Activated T-cell treated with anti-CD3 and anti-CD28 coated beads for 48 hours (primary cell): ENCODE measurements at places on chromosomes 5 and 9.

GRCh38 chr9:1048231-1048619 is 1.9 kb upstream of the DMRT2 start:
- no peak for DNase-seq

- no peak for DNase-seq
Observed at GRCh38 chr5:57113481-57113880, 60.4 kb upstream of the GPBP1 start.

DNA sequence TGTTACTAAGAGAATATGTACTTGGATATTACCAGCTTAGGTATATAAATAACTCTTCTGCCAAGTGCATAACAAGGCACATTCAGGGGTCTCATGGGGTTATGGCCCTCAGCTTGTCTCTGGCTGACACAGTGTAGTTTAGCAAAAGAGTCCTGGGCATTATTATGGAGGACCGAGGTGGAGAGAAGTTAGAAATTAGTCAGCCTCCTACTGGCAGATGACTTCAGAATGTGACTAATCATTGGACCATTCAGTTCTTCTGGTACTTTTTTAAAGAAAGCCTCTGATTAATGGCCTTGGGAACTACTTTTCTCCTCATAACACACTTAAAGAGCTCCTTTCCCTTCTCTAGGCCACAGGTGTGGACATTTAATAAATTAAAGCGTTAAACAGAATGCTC is 178.9 kb downstream of the SH3GL2 start:
- DNase-seq = no peak

- no peak for DNase-seq
Observed at GRCh38 chr9:23554686-23555085, 271.4 kb downstream of the ELAVL2 start.

- DNase-seq = no peak
Observed at GRCh38 chr5:109951758-109952157, 262.0 kb downstream of the MAN2A1 start.

DNA sequence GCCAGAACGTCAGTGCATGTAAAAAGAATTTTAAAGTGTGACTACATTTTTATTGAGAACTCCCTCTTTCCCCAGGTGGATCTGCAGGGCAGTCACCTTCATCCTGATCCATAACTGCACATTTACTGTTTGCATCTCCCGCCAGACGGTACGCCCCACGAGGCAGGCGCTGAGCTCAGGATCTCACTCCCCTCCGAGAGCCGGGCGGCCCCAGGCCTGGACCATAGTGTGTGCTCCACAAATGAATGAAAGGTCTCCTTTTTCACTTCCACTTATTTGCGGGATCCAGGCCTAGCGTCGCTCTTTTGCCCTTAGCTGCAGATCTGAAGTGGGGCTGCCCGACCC is 378 bp downstream of the DROSHA start:
- peak; percentile 9 for DNase-seq

DNA sequence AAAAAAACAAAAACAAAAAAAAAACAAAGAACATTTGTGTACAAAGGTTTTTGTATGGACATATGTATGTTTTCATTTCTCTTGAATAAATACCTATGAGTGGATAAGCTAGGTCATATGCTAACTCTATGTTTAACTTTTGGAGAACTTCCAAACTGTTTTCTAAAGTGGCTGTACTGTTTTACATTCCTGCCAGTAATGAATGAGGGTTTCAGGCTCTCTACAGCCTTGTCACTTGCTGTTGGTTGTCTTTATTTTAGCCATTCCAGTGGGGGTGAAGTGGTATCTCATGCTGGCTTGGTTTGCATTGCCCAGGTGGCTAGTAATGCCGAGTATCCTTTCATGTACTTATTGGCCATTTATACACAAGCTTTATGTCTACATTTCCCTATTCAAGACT is 9.1 kb upstream of the TRIO start:
- no peak for DNase-seq

DNA sequence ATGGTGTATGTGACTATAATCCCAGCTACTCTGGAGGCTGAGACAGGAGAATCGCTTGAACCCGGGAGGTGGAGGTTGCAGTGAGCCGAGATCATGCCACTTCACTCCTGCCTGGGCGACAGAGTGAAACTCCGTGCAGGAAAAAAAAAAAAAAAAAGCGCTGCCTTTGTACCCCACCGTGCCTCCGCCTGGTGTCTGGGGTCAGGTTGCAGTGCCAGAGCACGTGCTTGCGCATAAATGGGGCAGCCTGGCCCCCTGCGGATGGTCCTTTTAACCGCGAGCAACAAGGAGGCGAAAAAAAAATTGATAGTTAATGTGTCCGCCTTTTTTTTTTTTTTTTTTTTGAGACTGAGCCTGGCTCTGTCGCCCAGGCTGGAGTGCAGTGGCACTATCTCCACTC is 6.3 kb upstream of the CCNB1 start:
- no peak for DNase-seq

DNA sequence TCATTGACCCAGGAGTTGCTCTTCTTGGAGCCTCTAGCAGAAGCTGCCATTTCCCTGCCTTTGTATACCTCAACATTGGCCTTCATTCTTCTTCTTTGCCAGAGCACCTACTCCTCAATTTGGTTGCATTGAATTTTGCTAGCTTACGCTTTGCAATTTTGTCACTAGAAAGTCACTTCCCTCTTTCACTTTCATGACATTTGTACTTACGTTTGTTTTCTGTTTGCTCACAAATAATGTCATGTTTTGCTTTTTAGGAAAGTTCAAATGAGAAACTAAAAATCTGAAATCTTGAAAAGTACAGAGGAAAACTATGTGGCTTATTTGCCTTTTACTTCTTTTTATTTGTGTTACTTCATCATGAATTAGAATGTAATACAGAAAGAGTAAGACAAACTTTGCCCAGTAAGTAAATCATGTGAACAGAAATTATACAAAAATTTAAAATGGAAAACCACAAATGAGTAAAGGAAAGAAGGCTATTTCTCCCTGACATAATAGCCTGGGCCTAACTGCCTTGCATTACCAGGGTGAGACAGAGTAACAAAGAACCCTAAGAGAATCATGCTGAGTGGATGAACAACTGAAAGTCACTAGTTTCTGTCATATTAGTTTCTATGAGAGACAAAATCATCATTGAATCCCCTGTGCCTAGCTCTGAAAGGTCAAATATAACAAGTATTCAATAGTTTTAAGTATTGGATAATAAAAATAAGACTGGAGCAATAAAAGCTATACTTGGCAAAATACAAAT is 7.4 kb upstream of the IFNA1 start:
- no peak for DNase-seq

DNA sequence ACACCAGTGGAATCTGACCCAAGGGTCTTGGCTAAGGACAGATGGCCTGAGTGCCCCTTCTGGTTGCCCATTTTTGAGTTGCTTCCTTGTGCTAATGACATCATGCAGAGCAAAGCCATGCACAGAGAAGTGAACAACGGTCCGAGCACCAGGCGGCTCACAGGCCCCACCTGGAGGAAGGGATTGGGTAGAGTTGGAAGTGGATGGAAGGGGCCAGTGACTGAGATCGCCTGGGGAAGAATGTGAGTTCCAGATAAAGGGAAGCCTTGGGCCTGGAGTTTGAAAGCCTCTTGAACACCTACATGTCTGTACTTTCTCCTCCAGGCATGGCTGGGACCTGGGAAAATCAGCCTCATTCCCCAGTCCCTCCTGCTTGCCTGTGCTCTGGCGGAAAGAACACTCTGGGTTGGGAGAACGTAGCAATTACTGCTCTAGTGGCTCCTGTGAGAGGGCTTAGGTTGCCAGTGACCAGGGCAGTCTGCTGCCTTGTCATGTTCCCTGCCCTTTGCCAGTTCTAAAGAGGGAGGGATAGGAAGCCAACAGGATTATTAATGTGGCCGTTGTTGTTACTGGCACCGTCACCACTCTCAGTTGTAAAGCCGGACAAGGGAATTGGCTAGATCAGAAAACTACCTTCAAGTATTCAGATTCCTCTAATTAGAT is 62.5 kb upstream of the PTPN3 start:
- DNase-seq = no peak

GRCh38 chr9:88379352-88379751 is 8.9 kb upstream of the SPIN1 start:
- no peak for DNase-seq

DNA sequence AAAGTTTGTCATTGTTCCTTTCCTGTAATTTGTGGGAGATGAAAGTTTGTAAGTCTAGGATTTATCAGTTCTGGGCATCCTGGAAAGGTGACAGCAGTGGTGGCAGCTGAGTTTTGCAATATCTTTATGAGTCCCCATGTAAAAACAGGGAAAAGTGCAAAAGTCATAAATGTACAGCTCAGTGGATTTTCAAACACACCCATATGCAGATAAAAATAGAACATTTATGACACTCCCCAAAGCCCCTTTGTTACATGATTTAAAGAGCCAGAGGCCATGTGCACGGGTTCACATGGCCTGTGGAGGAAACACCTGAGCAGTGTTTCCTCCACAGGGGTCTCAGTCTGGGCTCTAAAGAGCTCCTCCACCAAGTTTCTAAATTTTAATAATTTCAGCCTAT is 6.3 kb downstream of the TMEM38B start:
- no peak for DNase-seq

GRCh38 chr5:109803854-109804253 is 114.1 kb downstream of the MAN2A1 start:
- no peak for DNase-seq

GRCh38 chr9:128702949-128703615 is 779 bp downstream of the PKN3 start:
- DNase-seq = no peak

GRCh38 chr9:69697475-69697874 is 25.3 kb upstream of the APBA1 start:
- DNase-seq = no peak

DNA sequence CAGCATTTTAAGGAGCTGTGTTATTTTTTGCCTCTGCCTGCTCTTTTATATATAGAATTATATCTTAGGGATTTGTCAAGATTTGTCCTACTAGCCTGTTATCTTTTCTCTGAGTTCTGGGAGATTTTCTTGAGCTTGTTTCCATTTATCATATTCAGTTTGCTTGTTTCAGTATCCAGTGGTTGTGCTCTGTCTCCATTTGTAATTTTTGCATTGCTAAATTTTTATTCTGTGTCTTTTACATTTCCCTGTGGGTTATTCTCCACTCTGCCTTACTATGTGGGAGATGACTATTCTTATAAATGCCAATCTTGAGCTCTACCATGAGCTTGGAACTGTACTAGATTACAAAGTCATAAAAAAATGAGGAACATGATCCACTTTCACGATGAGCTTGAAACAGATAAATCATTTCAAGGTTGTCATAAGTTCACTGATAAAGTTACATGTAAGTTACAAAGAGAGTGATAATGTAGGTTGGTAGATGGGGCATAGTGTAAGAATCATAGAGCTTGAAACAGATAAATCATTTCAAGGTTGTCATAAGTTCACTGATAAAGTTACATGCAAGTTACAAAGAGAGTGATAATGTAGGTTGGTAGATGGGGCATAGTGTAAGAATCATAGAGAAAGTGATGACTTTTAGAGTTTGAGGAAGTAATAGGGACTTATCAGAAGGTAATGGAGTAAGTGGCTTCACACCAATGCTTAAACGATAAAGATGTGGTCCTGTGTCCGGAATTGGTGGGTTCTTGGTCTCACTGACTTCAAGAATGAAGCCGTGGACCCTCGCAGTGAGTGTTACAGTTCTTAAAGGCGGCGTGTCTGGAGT is 287.3 kb downstream of the ADGRV1 start:
- no peak for DNase-seq

DNA sequence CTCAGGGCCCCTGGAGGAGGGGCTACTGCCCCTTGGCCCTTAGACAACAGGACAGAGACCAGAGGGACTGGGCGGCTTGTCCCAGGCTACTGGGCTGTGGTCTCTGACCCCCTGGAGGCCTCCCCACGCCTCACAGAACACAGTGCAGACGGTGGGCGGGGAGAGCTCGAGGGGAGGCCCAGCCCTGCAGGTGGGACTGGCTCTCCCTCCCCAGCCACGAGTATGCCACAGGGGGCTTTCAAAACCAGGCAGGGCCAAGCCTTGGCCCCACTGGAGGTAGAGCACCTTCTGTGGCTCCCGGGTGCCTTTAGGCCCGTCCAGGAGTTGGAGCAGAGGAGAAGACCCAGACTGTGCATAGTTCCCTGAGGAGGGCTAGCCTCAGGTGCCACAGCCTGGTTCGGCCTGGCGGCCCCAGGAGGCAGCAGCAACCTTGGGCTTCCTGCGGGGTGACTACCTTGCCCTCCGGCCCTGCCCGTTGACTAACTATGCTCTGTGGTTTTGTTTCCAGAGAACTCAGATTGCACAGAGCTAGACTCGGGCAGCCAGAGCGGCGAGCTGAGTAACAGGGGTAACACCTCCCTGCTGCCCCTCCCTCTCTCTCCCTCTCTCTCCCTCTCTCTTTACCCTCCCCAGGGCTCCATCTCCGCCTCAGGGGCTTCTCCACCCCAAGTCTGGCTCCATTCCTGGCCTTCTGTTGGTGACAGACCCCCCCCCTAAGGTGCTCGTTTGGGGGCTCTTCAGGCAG is 15.5 kb downstream of the CARD19 start:
- DNase-seq = no peak

DNA sequence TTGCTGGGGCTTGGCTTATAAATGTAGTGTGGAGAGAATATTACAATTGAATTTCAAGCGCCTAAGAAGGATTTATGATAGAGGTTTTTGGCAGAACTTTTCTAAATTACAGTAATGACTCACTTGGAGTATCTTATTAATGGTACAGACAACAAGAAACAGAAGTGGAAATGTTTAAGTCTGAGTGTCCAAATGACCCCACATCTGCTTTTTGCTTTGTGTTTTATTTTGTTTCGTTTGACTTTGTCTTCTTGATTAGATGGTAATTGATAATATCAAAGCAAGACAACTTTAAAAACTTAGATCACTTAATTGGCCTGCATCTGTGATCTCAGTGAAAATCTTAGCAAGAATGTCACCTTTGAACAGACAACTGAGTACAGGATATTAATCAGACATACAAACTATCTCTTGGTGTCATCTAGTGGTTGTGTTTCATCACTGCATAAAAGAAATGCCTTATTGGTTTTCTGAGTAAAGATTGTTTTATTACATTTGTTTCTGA is 577.4 kb downstream of the ISL1 start:
- DNase-seq = no peak

GRCh38 chr9:111151537-111151936 is 113.3 kb upstream of the LPAR1 start:
- no peak for DNase-seq
